Uterus (tissue), 4 donors: ENCODE measurements at places on chromosomes 16 and 17. TPM values are rescaled to one million over a fixed set of nuclear protein-coding genes. Genes with fewer than 3 reads are reported as not detected.

- no peak for DNase-seq
These were observed 19.6 kb downstream of the DNAH17 start for GRCh38 chr17:78557598-78558039.

DNA sequence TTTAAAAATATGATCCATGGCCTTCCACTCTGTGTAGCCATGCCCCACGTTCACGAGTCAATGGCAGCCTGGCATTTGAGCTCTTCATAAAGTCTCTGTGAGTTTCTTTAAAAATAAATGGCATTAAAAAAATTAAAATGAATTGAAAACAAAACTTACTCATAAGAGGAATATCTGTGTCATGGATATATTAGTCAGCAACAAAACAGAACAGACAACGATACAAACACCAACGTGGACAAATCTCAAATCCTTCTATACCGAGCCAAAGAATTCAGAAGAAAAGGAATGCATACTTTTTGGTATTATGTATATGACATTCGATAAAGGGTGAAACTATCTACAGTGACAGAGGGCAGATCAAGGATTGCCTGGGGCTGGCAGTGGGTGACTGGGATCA, 8.2 kb upstream of the CMIP start:
- no peak for DNase-seq

FOXO3B gene
- total RNA-seq: 10.8 TPM

KRTAP16-1 gene
- not detected for total RNA-seq

DNA sequence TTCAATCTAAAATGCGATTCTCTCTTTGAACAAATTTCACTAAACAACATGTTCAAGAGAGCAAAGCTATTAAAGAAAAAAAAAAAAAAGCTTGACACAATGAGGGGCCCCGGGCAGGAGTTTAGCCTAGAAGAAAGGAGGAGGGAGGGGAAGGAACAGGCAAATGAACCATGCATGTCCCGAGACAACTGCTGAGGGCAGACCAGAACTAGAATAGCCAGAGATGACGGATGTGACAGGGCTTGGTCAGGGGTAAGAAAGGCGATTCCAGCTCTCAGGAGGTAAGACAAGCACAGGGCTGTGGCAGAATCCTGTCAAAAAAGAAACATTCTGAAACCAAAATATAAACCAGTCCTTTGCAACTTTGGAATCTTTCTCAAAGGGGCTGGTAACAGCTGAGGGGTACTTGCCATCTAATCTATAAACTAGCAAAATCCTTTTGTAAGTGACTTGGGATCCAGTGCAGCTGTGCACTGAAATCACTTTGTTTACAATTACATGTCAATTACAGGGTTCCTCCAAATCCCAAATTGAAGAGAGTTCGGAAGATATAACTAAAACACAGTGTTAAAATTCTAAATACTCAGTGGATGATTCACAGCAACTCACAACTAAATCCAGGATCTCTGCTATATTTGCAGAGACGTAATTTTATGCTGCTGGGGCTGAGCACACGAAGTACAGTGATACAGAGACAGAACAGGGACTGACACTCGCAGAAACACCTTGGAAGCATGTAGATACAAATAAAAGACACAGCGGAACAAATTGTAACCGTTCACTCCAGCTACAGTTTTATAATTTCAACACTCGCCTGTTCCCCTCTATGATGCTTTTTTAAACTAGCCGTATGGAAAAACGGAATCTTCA, 567.4 kb upstream of the ZFHX3 start:
- DNase-seq: no peak

- no peak for DNase-seq
These were observed 27.6 kb downstream of the DNAH9 start for GRCh38 chr17:11625878-11626277.

KRT14 gene
- not detected for total RNA-seq

OR4D1 gene
- total RNA-seq: not detected

PIK3R5 gene
- 1.6 TPM for total RNA-seq

DNA sequence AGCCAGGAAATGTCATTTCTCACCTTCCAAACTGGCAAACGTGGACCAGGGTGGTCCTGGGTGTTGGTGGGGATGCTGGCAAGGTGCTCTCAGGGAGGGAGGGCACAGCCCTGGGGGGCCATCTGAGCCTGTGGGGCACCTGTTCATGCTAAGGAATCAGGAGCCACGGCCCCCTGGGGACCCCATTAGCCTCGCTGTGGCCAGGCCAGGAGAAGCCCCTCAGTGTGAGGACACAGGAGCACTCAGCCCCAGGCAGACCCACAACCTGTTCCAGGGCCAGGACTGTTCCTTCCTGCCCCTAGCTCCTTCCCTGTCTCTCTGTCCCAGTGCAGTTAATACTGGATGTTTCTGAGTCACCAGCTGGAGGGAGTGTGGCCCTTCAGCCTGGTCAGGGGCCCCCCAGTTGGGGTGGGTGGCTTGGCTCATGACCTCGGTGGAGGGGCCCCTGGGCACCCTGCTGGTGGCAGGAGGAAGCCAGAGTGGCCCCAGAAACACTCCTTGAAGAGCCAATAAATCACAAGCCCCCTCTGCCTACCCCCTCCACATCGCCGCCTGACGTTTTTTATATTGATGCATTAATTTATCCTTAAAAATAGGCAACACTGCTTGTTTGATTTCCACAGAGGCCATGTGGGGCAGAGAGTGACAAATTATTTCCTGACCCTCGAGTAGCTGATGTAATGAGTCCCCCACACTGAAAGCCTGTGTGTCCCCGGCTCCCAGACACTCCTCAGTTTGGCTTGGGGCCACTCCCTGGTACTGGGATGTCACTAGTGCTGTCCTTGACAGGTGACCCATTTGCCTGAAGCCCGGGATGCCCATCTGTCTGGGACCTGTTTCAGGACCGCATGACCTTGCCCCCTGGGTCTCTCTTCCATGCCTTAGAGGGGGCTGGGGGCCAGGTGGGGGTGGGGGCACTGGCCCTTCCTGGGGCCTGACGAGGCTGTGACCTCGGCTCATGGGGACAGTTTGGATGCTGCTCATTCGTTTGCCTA, 22.3 kb downstream of the ACTG1 start:
- no peak for DNase-seq

DNA sequence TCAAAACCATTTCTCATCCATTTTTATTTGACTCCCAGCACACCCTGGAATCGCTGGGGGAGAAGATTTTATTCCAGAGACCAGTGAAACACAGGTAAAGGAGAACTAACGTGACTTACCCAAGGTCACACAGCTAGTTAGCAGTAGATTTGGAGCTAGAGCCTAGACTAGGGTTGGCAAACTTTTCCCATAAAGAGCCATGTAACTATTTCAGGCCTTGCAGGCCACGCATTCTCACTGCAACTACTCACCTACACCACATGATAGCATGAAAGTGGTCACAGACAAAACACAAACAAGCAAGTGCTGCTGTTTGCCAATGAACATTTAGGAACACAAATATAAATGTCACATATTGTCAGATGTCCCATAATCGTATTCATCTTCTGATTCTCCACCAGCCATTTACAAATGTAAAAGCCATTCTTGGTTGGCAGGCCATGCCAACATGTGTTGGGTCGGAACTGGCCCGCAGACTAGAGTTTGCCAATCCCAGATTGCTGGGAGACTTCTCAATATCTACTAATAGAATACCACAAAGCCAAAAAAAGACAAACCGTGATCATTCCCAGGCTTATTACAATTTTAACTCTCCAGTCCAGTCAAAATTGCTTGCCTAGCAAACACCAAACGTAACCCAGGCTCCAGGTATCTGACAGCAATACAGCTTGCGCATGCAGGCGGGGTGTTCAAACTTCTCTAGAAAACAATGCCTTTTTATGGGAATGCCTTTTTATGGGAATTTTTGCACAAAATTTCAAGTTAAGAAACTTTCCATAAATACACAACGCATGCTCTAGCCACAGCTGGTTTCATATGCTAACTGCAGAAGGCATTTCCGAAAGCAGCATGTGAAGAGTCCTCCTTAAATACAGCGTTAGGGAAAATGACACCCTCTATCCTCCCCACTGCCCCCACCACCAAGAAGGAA, 20.9 kb downstream of the ZFHX3 start:
- no peak for DNase-seq

CSH2 gene
- total RNA-seq: not detected

DNA sequence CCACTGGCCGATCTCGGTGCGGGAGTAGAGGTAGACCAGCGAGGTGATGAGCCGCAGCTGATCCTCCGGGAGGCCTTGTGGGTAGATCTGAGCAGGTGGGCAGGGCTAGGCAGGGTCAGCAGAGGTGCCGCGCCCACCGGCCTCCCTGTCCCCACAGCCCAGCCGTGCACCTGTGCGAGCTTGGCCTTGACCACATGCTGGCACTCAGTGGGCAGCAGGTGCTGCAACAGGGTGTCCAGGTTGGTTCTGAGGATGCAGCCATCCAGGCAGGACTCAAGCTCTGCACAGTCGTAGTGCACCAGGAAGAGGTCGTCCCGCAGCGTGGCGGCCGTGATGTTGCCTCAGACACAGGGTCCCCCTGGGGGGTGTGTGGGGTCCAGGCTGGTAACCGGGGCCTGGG, 12.4 kb downstream of the MSLN start:
- no peak for DNase-seq

DNA sequence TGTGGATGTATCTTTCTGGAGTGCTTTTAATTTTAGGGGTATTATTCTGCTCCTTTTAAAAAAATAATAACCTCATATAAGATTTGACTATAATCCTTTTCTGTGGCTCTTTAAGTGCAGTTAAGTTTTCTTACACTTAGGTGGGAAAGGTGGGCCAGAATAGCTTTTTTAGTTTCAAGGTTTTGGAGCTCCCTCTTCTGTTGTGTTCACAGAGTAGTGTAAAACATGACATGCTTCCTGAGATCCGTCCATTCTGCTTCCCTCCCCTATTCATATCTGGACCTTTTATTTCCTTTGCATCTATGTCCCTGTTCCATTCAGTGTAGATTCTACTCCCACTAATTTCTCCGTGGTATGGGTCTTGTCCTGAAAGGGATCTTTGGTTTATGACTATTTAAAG, 12.8 kb downstream of the LRRC36 start:
- no peak for DNase-seq

- DNase-seq: no peak
These were observed 17.7 kb downstream of the TAOK1 start for GRCh38 chr17:29407856-29408255.
